Dermis microvascular lymphatic vessel endothelial cell (primary cell): ENCODE measurements at places on chromosomes 6 and 20.

DNA sequence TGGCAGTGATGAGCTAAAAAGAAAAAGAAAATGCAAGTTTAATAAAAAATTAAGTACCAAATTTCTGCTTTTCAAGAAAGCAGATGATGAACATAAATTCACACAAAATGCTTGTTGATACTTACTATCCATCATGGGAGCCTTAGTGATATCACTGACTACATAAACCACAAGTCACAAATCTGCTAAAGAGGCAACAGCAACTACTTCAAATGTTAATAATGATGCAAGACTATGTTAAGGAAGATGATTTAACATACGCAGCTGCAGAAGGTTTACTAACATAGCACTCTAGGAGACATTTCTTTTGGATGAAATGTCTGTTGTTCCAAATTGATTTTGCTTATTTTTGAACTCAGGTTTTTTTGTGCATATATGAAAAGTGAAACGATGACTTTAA, 18.6 kb downstream of the FYN start:
- no peak for DNase-seq

DNA sequence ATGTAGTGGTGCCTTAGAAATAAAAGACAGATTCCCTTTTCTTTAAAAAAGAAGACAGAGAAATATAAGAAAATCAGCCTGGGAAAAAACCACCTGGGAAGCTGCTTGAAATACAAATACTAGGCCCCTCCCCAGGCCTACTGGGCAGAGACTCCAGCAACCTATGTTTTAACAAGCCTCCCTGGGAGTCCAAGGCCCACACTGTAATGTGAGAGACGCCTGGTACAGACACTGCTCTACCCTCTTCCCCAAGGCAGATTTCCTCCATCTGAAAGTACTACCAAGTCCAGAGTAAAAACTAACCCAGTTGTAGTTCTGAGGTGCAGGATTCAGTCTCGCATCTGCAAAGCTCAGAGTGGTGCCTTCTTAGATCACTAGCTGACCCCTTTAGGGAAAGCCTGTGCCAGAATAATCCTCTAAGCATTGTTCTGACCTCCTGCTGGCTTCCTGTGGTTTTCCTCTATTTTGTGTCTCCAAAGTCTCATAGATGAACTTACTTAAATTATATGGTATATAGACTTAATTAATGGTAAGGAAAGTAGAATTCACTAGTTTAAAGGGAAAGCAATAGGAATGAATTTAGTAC, 270.2 kb upstream of the SLC35B3 start:
- DNase-seq = no peak

- DNase-seq = no peak
These were observed 395.5 kb upstream of the RUNX2 start for GRCh38 chr6:44932651-44933091.

DNA sequence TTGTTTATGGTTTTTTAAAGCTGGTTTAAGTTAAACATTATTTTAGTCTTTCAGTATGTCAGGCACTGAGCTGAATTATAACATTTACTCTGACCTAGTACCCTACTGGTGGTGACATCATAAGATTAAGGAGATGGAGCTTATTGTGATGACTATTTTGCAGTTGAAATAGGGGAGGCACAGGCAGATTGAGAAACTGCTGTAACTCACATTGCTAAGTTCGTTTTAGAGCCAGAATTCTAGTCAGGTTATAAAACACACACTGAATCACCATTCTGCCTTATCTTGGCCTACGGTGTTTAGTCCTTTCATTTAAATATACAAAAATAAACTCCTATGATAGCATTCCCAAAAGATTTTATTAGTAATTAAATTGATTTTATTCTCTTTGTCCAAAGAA, 584.1 kb downstream of the TFAP2A start:
- DNase-seq = no peak

GRCh38 chr6:123171341-123172115, 175.5 kb downstream of the CLVS2 start:
- no peak for DNase-seq

GRCh38 chr6:52544602-52545405, 32.1 kb downstream of the TRAM2 start:
- no peak for DNase-seq

DNA sequence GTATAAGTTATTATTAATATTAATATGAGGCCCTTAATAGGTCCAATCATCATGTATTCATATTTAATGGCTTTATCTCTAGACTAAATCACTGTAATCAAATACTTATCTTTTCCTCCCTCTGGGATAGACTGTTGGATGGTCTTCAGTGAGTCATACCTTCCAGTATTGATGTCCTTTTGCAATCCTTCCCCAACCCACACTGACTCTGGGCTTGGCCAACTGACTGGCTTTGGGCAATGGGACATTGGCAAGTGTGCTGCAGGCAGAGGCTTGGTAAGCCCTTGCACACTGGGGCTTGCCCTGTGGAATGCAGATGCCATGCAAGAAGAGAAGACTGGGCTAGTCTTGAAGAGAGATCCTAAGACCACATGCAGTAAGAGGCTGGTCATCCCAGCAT, 136.6 kb downstream of the CCDC170 start:
- no peak for DNase-seq

- DNase-seq = no peak
These were observed 306.4 kb downstream of the CDKAL1 start for GRCh38 chr6:20840675-20841074.

GRCh38 chr20:47146686-47147085, 209.8 kb downstream of the ZMYND8 start:
- DNase-seq = no peak

DNA sequence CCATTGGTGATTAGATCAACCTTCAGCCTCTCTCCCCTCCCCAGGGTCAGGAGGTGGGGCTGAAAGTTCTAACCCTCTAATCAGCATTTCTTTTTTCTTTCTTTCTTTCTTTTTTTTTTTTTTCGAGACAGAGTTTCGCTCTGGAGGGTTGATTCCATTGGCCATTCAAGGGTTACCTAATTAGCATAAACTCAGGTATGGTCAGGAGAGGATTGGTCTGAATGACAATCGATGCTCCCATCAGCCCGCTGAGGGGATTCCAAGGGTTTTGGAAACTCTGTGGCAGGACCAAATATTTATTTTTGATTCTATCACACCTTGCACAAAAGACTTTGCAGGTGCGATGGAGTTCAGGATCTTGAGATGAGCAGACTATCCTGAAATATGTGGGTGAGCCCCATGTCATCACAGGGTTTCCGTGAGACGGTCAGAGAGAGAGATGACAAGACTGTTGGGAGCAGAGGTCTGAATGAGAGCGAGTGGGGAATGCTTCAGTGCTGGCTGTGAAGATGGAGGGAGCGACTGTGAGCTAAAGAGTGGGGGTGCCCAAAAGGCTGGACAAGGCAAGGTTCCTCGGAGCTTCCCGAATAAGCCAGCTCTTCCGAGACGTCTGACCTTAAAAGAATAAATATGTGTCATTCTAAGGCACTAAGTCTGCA, 107.1 kb downstream of the BMP7 start:
- DNase-seq = no peak

GRCh38 chr6:5401845-5402738, 140.8 kb downstream of the FARS2 start:
- DNase-seq = peak; percentile 12

DNA sequence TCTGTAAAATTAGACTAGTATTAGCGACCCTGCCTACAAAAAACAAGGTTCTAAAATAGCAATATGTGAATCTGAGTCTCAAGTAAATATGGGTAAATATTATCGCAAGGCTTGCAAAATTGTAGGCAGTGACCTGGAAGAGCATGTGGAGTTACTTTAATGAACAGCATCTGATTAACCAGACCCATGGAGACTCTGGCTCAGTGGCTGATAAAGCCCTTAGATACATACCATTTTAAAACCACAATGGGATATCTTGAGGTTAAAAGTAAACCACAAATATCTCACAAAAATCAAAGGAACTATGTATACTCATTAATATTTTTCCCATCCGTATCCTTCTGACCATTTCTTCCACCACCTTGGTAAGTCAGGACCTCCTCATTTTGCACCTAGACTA, 187.0 kb downstream of the MTFR2 start:
- DNase-seq = no peak

DNA sequence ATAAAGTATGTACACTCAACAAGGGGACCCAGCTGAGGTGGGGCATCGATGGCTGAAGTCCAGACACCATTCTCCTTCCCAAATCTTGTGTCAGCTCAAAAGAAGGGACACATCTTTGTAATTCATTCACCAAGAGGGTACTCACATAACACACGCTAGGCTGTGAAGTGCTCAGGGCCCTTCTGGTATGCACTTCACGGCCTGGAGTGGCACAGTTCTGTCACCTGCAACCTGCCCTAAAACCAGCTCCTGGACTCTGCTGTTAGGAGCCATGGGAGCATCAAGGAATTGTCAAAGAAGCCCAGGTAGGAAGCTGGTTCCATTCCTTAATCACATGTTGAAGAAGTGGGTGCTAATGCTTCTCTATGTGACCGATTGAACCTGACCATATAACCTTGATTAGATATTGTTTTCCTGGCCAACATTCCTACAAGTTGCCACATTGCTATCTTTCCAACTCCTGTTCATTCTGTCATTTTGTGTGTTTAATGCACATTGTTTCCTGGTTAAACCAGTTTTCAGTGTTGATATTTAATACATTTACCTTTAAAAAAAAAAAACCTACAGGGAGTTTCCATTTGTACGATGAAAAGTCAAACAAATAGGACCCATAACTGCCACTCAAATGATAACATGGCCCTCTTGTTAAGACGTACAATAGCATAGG, 127.3 kb downstream of the TNFRSF21 start:
- no peak for DNase-seq

GRCh38 chr20:22525821-22526220, 58.6 kb downstream of the FOXA2 start:
- DNase-seq = no peak

DNA sequence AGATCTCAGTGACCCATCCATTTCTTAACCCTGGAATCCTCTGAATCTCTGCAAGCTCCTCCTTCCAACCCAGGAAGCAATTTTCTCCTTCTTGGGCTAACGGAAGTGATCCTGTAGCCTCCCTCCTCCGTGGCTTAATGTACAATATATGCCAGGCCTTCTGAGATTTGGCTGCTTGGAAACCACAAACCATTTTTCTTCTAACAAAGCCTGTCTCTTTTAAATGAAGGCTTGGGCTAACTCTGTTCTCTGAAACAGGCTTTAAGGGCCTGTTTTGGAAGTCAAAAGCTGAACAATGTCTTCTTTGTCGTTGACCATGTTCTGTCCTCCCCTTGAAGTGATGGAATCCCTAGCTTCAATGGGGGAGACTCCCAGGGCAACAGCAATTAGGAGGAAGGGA, 14.9 kb downstream of the FYN start:
- no peak for DNase-seq
